Activated T-cell treated with anti-CD3 and anti-CD28 coated beads, Interleukin-2, amount 50 U/mL, for 72 hours (primary cell): ENCODE measurements at places on chromosomes 3 and 15.

DNA sequence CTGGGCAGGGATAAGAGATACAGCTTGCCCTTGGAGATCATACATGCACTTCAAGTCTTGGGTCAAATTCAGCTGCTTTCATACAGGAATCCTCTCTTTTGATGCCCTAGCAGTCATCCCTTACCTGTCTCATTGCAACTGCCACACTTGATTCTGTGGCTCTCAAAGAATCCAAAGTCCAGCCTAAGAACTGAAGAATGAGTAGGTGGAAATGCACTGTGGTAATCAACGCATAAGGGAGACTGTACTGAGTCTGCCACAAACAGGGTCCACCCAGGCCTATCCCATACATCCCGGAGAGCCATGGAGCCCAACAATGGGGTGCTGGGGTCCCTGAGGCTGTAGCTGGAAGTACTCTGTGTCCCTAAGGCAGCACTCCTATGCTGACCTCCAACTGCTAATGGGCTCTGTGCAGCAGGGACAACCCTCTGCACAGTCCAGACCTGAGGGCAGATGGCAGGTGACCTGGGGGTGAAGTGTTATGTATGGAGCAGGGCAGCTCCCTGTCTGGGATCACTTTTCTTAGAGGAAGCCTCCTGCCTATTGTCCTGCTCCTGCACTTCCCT, 1.7 kb upstream of the VPS18 start:
- no peak for DNase-seq

DNA sequence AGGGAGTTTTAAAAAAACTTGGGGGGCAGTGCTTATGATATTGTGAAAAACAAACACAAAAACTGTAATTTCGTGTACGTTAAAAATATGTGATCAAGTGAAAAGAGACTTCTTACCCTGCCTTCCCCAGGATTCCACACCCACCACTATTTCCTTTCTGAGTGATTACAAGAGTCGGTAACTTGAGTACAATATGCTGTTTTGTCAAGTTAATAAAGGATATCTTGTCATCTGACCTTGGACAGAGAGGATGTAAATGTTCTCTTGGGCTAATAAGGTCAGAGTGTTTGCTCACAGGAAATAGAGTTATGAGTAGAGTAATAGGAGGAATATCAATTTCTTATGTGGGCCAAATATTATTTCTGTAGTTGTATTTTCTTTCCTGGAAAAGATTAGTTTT, 68.1 kb downstream of the NOX5 start:
- DNase-seq, result no peak

GRCh38 chr3:180836766-180837165, 75.7 kb upstream of the FXR1 start:
- DNase-seq, result no peak

- DNase-seq, result no peak
Measured at GRCh38 chr3:67416703-67417102, 237.7 kb downstream of the SUCLG2 start.

DNA sequence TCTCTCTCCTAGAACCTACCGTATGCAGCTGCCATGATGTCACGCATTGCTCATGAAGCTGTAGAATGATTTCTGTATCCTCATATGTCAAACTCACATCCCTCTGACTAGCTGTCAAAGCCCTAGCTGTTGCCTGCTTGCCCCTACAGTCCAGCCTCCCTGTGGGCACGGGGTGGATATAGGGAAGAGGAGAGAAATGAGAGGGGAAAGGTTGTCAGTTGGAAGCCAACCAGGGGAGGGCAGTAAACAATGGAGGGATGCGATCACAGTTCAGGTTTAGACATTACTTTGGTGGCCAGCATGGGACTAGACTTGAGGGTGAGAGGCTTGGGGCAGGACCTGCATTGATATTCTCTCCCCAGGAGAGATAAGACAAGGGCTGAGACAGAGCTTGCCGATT, 1.7 kb upstream of the HDGFL3 start:
- DNase-seq, result no peak

- DNase-seq, result no peak
Measured at GRCh38 chr3:29410660-29411405, 130.0 kb downstream of the RBMS3 start.

GRCh38 chr3:41224120-41224806, 25.0 kb downstream of the CTNNB1 start:
- no peak for DNase-seq

- no peak for DNase-seq
Measured at GRCh38 chr15:68209272-68209671, 4.1 kb upstream of the CALML4 start.

GRCh38 chr3:8882171-8882593, 81.1 kb downstream of the RAD18 start:
- no peak for DNase-seq
